ENCODE measurements at places on chromosomes 3 and 15. TPM values are rescaled to one million over a fixed set of nuclear protein-coding genes. Genes with fewer than 3 reads are reported as not detected.

TMEM212 gene
- total RNA-seq, result not detected

- H3K27me3 ChIP-seq, result no peaks in the 10 kb centered on the region
- DNase-seq, result no peak
- H3K27ac ChIP-seq, result peak overlapping the region; percentile 79
- H3K4me1 ChIP-seq, result peaks cover 80% of the 10 kb centered on the region
These were observed 17.2 kb upstream of the PRICKLE2 start for GRCh38 chr3:64242435-64242834.

DNA sequence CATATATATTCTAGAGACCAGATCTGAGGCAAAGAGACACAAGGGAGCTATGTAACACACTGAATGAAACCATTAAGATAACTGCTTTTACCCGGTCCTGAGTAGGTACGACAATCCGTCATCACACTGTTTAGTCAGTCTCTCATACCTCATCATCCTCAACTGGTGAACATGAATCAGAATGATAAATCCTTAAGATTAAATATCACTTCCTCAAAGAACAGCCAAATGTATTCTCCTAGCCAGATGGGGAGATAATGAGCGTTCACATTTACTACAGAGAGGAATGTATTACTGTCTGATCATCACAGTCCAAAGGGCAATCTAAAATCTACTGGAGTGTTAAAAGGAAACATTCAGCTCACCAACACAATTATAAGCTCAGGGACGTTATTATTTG is 319.4 kb upstream of the STAC start:
- H3K27ac ChIP-seq, result no peak overlapping the region
- no peaks in the 10 kb centered on the region for H3K36me3 ChIP-seq
- no peak overlapping the region for H3K4me3 ChIP-seq
- H3K4me1 ChIP-seq, result no peaks in the 10 kb centered on the region
- DNase-seq, result no peak

CPNE9 gene
- total RNA-seq, result 0.14 TPM

- no peaks in the 10 kb centered on the region for H3K36me3 ChIP-seq
- H3K27me3 ChIP-seq, result no peaks in the 10 kb centered on the region
- no peak overlapping the region for H3K27ac ChIP-seq
- DNase-seq, result no peak
These were observed 189.2 kb upstream of the THRB start for GRCh38 chr3:24683633-24684384.

DNA sequence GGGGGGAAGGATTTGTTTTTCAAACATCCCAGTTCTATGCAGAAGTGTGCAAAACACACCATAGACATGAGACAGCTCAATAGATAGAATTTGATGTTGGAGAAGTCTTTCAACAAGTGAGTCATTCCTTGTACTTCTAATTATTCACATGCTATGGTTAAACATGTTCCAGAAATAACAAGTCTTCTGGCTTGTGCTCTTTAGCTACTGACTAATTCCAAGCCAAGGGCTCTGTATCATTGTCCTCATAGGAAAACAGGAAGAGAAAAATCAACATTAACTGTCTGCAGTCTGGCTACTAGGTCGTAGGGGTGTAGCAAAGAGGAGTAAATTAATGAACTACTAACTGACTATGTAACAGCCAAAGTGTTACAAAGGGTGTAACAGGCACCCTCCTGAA is 25.8 kb downstream of the LDHAL6B start:
- DNase-seq, result no peak
- no peak overlapping the region for H3K4me3 ChIP-seq
- H3K4me1 ChIP-seq, result peaks cover 10% of the 10 kb centered on the region
- H3K36me3 ChIP-seq, result no peaks in the 10 kb centered on the region
- H3K27ac ChIP-seq, result no peak overlapping the region

RGMA gene
- 21.8 TPM for total RNA-seq

Measured in sigmoid colon (tissue), 7 donors.